ENCODE measurements at places on chromosomes 6 and 20.

DNA sequence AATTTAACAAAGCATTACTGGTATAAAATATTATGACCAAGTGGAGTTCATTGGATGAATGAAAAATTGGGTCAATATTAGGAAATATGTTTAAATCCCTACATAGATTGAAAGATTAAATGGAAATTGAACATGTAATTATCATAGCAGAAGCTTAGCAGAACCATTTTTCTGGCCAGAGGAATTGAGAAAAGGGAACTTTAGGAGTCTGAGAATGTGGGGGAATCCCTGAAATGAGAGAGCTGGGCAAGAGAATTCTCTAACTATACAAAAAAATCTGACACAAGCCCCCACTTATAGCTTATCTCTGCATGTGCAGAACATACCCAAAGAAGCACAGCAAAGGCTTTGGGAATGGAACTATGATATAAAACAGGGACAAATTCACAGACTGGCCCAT lies 67.4 kb upstream of the ARHGAP18 start:
- no peak for DNase-seq

GRCh38 chr6:27066381-27066780 lies 181.1 kb upstream of the PRSS16 start:
- DNase-seq, result no peak

DNA sequence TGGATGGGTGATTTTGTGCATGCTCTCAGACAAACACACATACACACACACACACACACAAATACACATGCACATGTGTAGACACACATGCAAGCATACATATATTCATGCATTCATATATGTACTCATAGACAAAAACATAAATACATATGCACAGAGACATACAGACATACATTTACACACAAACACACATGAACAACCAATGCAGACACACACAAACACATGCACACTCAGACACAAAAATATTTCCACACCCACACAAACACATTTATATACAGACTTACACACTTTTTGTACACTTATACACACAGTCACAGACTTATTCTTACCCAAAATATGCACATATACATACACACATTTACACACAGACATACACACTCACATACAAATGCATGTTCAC lies 94.9 kb upstream of the NKX2-2 start:
- DNase-seq, result no peak

- DNase-seq, result no peak
Measured at GRCh38 chr6:95109212-95109611, 468.1 kb upstream of the MANEA start.

GRCh38 chr6:89023591-89024441 lies 56.7 kb upstream of the PNRC1 start:
- DNase-seq, result no peak

DNA sequence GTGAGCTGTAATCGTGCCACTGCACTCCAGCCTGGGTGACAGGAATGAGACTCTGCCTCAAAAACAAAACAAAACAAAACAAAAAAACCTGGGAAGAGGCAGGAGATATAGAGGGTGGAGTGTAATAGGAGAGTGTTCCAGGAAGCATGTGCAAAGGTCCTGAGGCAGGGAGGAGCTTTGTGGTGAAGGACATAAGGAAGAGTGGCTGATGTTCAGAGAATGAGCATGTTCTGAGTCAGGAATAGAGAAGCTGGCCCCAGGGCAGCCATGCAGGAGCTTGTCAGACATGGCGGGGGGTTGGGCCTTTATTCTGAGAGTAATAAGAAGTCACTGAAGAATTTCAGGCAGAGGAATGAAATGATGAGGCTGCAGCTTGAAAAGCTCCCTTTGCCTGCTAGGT lies 337.0 kb downstream of the CDH26 start:
- DNase-seq, result no peak

DNA sequence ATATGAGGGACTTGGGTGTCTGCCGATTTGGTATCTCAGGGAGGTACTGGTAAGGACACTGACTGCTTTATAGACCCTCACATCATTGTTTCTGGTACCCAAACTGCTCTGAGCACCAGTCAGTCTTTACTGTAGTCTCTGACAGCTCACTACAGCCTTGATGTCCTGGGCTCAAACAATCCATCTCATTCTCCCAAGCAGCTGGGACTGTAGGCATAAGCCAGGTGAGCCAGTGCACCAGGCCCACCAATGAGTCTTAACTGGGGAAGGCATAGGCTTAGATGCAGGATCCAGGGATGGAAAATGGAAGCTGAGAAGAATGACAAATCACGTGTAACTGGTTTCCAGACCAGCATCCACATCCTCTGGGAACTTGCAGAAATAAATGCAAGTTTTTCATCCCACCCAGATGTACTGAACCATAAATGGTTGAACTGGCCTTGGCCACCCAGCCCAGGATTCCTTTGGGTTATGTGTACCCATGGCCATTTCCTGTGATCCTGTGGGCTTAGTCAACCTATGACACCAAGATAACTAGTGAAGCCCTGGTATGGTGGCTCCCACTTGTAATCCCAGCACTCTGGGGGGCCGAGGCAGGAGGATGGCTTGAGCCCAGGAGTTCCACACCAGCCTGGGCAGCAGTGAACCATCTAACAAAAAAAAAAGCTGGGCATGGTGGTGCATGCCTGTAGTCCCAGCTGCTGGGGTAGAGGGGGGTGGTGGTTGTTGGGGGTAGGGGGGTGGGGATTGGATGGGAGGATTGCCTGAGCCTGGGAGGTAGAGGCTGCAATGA lies 5.8 kb downstream of the TUBB start:
- no peak for DNase-seq

DNA sequence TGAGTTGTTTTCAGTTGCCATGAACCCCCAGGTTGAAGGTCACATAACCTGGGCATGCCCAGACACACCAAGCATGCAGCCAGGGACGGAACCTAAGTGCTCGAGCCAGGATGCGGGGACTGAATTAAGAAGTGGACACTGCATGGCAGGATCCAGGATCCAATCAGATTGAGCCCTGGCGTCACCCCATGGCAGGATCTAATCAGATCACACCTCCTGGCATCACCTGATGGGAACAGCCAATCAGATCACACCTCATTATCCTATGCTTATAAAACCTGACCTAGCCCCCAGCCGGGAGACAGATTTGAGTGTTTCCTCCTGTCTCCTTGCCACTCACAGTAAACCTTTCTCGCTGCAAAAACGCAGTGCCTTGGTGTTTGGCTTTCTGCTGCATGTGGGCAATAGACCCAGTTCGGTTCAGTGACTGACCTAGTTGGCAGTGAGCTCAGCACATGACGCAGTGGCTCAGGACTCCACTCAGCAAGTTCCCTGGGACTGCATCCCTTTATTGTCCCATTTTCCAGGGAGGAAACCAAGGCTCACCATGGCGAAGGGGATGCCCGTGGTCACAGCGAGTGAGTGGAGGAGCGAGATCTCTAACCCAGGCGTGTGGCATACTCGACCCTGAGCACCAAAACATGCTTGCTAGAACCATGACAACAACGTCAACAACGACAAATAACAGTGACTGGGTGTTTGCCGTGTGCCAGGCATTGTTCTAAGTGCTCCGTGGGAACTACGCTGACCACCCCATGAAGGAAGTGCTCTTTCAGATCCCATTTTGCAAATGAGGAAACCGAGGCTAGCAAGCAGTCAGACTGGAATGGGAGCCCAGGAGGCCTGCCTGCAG lies 66.3 kb downstream of the RBM38 start:
- no peak for DNase-seq

DNA sequence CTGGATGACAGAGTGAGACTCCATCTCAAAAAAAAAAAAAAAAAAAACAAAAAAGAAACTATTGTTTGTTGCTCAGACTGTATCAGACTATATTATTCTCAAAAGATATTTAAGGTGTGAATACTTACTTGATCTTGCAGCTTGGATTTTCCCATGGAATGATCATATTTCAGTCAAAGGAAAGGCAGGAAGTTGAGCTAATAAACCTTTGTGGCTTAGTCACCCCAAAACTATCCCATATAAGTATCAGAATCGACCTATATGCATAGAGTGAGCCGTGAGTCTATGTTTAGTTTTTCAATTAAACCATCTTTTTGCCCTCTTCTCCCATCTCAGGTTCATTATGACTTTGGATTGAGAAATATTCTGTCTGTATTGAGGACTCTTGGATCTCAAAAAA lies 152.6 kb downstream of the DNAH8 start:
- DNase-seq, result no peak

- DNase-seq, result no peak
Measured at GRCh38 chr20:50610212-50610718, 81.1 kb downstream of the RIPOR3 start.

DNA sequence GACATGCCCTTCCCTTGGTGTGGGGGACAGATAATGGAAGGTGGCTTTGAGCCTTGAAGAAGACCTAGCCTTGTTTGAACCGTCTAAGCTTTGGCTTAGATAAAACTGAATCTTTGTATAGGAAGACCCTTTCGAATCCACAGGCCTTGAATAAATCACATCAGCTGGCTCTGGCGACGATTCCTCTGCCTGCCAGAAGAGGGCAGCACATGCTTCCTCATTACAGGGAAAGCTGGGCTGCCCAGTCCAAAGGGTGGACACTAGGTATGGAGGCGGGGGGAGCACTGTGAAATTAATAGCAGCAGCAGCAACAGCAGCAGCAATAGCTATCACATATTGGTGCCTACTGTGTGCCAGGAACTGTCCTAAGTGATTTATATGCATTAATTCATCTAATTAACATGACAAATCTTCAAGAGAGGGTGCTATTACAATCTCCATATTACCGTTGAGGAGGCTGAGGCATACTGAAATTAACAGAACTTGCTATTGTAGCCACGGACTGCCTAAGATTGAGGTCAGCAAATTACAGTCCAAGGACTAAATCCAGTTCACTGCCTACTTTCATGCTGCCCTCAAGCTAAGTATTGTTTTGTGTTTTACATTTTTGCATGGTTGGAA lies 85.1 kb downstream of the CLIC5 start:
- DNase-seq, result peak; percentile 38

GRCh38 chr6:36613200-36613995 lies 19.2 kb downstream of the SRSF3 start:
- DNase-seq, result no peak

GRCh38 chr6:160063771-160064413 lies 57.7 kb upstream of the SLC22A1 start:
- no peak for DNase-seq

- no peak for DNase-seq
Measured at GRCh38 chr20:11218173-11218680, 544.4 kb upstream of the JAG1 start.

GRCh38 chr6:111591901-111592461 lies 13.7 kb downstream of the TRAF3IP2 start:
- no peak for DNase-seq

GRCh38 chr6:13841936-13842335 lies 27.6 kb upstream of the MCUR1 start:
- no peak for DNase-seq

- DNase-seq, result no peak
Measured at GRCh38 chr6:119308048-119308570, 41.5 kb downstream of the MAN1A1 start.

- DNase-seq, result no peak
Measured at GRCh38 chr6:38168699-38169098, 349.2 kb downstream of the ZFAND3 start.

DNA sequence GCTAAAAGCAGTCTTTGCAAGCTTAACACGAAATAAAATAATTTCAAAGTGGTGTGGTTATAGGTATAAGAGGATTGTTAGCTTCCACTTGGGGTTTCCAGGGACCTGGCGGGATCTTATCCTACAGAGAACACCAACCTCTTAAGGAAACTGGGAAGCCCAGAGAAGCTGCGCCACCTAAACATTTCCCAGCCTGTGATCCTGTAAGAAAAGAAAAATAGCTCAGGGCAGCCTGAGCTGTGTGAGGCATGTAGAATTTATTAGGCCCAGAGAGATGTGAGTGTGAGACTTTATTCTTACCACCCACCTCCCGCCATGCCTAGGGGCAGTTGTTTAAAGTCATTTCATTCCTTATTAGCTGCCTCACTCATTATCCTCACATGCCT lies 54.1 kb downstream of the CCN2 start:
- no peak for DNase-seq

GRCh38 chr6:53584726-53585125 lies 39.8 kb upstream of the GCLC start:
- no peak for DNase-seq

DNA sequence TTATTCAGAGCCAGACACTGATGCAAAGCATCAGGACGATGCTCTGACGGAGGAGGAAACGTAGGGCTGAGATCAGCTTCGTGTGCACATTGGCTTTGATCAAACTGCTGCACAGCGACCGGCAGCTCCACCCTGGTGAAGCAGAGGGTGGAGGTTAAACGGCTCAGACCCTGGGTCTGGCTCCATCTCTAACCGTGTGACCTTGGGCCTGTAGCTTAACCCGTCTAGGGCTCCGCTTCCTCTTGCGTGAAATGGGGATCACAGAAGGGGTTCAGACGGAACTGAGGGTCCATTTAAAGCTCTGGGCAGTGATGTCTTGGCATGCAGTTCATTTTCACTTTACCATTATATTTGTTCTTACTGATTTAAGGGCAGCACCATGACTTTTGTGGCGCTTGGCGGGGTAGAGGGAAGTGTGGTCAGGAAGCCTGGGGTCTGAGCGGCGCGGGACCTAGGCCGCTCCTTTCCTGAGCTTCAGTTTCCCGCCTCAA lies 644 bp downstream of the RBL1 start:
- peak; percentile 8 for DNase-seq

- no peak for DNase-seq
Measured at GRCh38 chr6:121055572-121056163, 278.6 kb downstream of the TBC1D32 start.

GRCh38 chr6:88168362-88168761 lies 2.2 kb upstream of the CNR1 start:
- no peak for DNase-seq

DNA sequence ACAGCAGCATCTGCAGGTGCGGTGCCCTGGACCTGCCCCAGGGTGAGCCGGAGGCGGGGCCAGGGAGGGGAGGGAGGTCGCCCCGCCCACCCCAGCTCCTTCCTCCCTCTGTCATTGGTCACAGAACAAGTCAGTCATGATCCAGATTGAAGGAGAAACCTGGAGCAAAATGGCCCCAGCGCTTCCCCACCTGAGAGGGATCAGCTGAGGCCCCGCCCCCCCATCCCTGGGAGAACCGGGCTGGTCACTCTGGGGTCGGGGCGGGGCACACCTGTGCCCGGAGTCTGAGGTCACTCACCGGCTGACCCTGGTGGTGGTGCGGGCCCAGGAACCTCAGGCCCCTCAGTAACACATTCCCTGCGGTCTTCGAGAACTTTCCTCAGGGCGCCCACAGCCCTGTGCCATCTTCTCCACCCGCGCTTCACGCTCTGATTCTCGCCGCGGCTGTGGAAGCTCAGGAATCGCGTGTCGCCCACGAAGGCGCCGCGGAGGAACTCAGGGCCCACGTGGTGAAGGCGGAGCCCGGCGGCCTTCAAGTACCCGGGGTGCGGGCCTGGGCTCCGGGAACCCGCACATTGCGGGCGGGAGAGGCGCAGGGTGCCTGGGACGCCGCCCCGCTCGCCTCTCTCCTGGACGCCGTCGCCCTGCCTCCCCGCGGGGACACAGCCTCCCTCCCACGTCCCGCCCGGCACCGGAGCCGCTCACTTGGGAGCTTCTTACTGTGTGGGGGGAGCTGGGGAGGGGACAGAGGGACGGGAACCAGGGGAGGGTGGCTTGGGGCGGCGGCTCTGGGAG lies 36.4 kb upstream of the HLA-C start:
- DNase-seq, result peak; percentile 31

DNA sequence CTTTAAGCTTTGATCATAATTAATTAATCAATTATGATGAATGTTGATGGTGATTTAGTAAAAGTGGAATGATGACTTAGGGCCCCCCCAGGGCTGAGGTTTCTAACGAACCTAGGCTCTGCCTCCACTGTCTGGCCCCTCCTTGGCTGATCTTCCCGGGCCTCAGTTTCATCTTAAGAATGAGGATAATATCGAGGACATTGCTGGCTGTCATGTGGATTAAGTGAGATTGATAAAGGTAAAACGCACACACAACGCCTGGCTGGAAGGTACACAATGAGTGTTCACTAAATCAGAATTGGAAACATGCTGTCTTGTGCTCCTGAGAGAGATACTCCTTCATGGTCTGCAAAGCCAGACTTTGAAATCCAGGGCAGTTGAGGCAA lies 5.3 kb upstream of the SULF2 start:
- no peak for DNase-seq
